Calu3 (cell line): ENCODE measurements at places on chromosomes 5 and 9. TPM values are rescaled to one million over a fixed set of nuclear protein-coding genes. Genes with fewer than 3 reads are reported as not detected.
A peak's percentile ranks its signal among the peaks of the same experiment; 100 is the strongest.

NIPAL4 gene
- 2.7 and 3.2 TPM in 2 replicates for total RNA-seq

DNA sequence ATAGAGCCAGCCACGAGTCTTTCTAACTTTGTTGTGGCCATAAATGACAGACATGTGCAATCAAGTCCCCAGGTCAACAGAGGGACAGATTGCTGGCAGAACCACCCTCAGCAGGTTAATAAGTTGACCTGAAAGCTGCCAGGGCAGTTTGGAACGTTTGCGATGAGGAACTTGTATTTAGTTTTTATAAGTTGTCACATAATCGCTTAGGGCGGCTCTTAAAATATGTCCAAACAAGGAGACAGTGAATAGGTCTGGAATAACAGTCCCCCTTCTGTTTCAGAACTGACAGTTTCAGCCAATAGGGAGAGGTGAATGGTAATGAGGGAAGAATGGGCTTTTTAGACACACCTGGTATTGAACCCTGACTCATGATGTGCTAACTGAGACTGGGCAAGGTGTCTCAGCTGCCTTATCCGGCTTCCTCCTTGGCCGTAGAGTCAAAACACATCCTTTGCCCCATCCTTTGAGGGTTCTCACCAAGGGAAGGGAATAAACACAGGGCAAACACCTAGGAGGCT lies 33.6 kb upstream of the GABRP start:
- peak overlapping the region; percentile 99 for H3K27ac ChIP-seq
- peak overlapping the region; percentile 57 for H3K4me3 ChIP-seq
- peaks cover 88% of the 10 kb centered on the region for H3K4me1 ChIP-seq
- peaks cover 65% of the 10 kb centered on the region for H3K36me3 ChIP-seq
- no peaks in the 10 kb centered on the region for H3K27me3 ChIP-seq
- DNase-seq = peak; percentile 87

- peak within 1 kb of the TSS; percentile 94 for H3K4me3 ChIP-seq
- peak within 1 kb of the TSS; percentile 72 for H3K27ac ChIP-seq
- peaks cover 37% of the 10 kb centered on the region for H3K36me3 ChIP-seq
- peaks cover 29% of the 10 kb centered on the region for H3K4me1 ChIP-seq
These were observed at the start of gene GTF3C4 for GRCh38 chr9:132670457-132671391. GTF3C4 (plus strand) TSS chr9:132670464; CDS start chr9:132670599, 135 bp downstream.

GRCh38 chr5:57931352-57931751 lies 448.7 kb upstream of the ACTBL2 start:
- DNase-seq = no peak
- no peaks in the 10 kb centered on the region for H3K4me1 ChIP-seq
- H3K36me3 ChIP-seq = no peaks in the 10 kb centered on the region
- no peak overlapping the region for H3K4me3 ChIP-seq

GRCh38 chr5:173746047-173746646 lies 129.7 kb upstream of the BOD1 start:
- peak overlapping the region; percentile 0 for H3K4me3 ChIP-seq
- peak overlapping the region; percentile 63 for H3K27ac ChIP-seq
- peak; percentile 41 for DNase-seq
- no peaks in the 10 kb centered on the region for H3K36me3 ChIP-seq
- peaks cover 21% of the 10 kb centered on the region for H3K4me1 ChIP-seq

DNA sequence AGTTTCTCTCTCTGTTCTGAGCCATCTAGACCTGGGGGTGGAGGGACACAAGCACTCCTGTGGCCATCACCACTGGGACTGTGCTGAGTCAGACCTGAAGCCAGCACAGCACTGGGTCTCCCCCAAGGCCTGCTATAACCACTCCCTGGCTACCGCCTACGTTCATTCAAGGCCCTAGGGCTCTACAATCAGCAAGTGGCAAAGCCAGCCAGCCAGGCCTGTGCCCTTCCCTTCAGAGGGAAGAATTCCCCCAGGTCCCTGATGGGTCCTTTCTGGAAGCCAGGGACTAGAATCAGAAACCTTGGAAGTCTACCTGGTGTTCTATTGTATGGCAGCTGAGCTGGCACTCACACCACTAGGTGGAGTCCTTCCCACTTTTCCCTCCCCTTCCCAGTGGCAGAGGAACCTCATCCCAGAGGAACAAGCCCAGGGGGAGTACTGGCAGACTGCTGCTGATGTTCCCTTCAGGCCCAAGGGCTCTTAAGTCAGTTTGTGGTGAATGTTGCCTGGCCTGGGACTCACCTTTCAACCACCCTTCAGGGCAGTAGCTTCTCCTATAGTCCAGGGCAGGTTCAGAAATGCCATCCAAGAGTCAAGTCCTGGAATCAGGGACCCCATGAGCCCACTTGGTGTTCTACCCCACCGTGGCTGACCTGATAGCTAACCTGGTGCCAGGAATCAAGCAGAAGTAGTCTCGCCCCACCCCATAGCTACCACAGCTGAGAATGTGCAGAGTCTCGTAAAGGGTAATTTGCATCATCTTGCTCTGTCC lies 20.0 kb downstream of the JMY start:
- no peak overlapping the region for H3K4me3 ChIP-seq
- peak; percentile 74 for DNase-seq
- H3K36me3 ChIP-seq = no peaks in the 10 kb centered on the region
- peaks cover 18% of the 10 kb centered on the region for H3K4me1 ChIP-seq

DNA sequence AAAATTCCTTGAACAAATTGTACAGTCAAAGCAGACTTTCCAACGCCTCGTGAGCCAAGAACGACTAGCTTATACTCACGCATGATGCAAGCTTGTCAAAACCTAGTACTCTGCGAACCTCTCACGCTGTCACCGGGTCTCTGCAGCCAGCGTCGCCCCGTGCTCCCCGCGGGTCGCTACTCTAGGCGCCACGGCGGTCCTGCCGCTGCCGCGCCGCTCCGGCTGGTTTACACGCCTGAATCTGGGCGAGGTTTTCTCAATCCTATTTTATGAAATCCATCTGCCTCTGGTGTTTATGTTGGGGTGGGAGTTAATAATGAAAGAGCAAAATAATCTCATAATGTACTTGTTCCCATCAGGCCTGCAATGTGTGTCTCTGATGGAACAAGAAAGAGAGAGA lies 90.9 kb downstream of the SV2C start:
- H3K4me1 ChIP-seq = no peaks in the 10 kb centered on the region
- DNase-seq = no peak
- no peak overlapping the region for H3K4me3 ChIP-seq
- H3K27me3 ChIP-seq = peaks cover 7% of the 10 kb centered on the region
